Mesenchymal stem cell (in vitro differentiated cells and primary cell): ENCODE measurements at places on chromosomes 6 and 20.

GRCh38 chr6:158560836-158561320 is 987 bp downstream of the TMEM181 start:
- no peaks in the 10 kb centered on the region for H3K27me3 ChIP-seq
- H3K4me1 ChIP-seq = peaks cover 23% of the 10 kb centered on the region
- H3K36me3 ChIP-seq = no peaks in the 10 kb centered on the region
- DNase-seq = peak; percentile 50

DNA sequence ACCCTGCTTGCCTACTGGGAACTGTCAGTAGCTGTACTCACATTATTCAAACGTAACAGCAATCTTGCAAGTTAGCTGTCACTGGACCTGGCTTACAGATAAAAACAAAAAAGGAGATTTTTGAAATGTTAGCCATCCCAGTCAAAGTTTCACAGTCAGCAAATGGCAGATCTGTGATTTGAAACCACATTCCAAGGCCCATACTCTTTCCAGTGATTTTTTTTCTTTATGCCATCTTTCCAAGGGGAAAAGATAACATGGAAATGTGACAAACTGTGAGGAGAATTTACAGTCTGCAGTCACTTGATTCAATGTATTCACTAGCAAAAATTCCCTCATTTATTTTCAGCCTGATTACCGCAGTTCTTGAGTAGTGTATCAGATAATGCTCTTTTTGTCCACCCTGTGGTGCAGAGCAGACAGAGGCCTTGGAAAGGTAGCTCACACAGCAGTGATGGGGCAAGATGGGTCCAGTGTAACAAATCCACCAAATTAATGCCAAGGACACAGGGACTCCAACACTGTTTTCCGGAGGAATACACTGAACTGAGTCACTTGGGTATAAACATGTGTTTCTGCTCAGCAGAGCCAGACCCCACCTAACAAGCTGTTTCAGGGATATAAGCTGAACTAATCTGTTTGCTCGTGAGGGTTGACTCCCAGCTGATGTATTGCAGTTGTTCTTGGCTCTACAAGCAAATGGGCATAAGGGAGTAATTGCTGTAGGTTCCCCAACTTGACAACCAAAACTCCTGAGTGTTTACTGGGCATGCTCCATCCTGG is 49.9 kb upstream of the ADGRF1 start:
- H3K36me3 ChIP-seq = no peaks in the 10 kb centered on the region
- H3K27ac ChIP-seq = no peak overlapping the region
- peak; percentile 31 for DNase-seq
- H3K4me1 ChIP-seq = peaks cover 2% of the 10 kb centered on the region

DNA sequence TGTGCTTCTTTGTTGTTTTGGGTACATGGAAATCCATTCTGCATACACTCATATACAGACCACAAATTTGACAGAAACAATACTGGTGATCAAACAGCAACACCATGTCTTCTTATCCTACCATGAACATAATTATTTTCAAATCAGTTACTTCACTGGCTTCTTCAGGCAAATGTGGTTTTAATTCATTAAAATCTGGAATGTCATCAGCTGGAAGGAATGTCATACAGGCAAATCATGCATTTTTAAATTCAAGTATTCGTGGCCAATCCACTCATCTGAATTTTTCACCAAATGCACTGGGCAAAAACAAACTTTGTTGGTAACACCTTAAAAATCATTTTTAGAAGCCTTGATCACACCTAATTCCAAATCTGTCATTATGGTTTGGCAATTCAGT is 59.3 kb downstream of the KIF6 start:
- H3K27ac ChIP-seq = no peak overlapping the region
- H3K27me3 ChIP-seq = no peaks in the 10 kb centered on the region
- no peak overlapping the region for H3K4me3 ChIP-seq
- H3K36me3 ChIP-seq = no peaks in the 10 kb centered on the region
- no peak for DNase-seq

- H3K27me3 ChIP-seq = peaks cover 68% of the 10 kb centered on the region
- no peak overlapping the region for H3K27ac ChIP-seq
- no peaks in the 10 kb centered on the region for H3K36me3 ChIP-seq
- H3K4me1 ChIP-seq = peaks cover 38% of the 10 kb centered on the region
- no peak for DNase-seq
- no peak overlapping the region for H3K4me3 ChIP-seq
Measured at GRCh38 chr20:62686869-62687830, 21.5 kb upstream of the NTSR1 start.

- no peak overlapping the region for H3K27ac ChIP-seq
- H3K4me3 ChIP-seq = no peak overlapping the region
- no peak for DNase-seq
Measured at GRCh38 chr6:97703661-97704060, 420.6 kb upstream of the MMS22L start.

GRCh38 chr6:85473748-85474147 is 23.9 kb downstream of the NT5E start:
- H3K27me3 ChIP-seq = no peaks in the 10 kb centered on the region
- no peak overlapping the region for H3K4me3 ChIP-seq
- peaks cover 98% of the 10 kb centered on the region for H3K36me3 ChIP-seq
- peaks cover 9% of the 10 kb centered on the region for H3K4me1 ChIP-seq
- H3K27ac ChIP-seq = peak overlapping the region; percentile 6

DNA sequence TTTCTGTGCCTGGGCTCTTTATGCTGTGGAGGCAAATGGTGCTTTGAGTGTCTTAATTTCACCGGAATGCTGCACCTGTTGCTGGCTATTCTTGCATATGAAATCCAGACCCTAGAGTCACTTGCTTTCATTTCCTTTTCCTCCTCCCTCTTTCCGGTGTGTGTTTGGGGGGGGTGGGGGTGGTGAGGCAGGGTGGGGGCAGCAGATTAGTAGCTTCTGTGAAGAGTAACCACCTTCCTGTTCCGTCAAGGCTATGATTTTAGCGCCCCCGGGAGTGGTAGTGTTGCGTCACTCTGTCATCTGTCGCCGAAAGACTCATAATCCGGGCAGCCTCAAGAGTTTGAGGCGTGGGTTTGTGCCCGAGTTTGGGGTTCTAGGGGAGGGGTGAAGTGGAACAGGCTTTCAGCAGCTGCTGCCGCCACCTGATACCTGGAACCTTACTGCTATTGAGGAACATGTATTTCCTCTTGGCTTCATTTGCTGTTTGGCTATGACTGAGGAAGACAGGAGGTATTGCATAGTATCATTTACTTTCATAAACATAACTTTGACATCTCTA is 49.1 kb downstream of the UTRN start:
- H3K4me1 ChIP-seq = peaks cover 19% of the 10 kb centered on the region
- H3K27me3 ChIP-seq = no peaks in the 10 kb centered on the region
- no peak for DNase-seq

- H3K27me3 ChIP-seq = no peaks in the 10 kb centered on the region
- DNase-seq = no peak
Measured at GRCh38 chr6:43796903-43797890, 27.2 kb downstream of the VEGFA start.

DNA sequence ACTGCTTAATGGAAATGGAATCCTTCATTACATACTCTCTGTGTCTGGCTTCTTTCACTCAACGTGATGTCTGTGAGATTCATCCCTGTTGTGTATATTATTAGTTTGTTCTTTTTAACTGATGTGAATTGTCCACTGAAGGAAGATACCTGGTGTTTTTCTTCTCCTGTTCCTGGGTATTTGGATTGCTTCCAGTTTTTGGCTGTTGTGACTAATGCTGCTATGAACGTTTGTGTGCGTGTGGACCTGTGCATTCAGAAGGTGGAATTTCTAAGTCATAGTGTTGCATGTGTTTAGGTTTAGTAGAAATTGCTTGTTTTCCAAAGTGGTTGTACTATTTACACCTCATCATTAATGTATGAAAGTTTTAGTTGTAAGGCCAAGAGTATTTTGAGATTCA is 3.8 kb downstream of the TULP4 start:
- no peak for DNase-seq
- no peaks in the 10 kb centered on the region for H3K27me3 ChIP-seq
- H3K36me3 ChIP-seq = peaks cover 41% of the 10 kb centered on the region
- no peak overlapping the region for H3K27ac ChIP-seq
- no peak overlapping the region for H3K4me3 ChIP-seq
- no peaks in the 10 kb centered on the region for H3K4me1 ChIP-seq

- H3K4me3 ChIP-seq = no peak overlapping the region
- H3K36me3 ChIP-seq = peaks cover 34% of the 10 kb centered on the region
- peaks cover 28% of the 10 kb centered on the region for H3K4me1 ChIP-seq
- no peak overlapping the region for H3K27ac ChIP-seq
Measured at GRCh38 chr20:17940224-17940971, 28.2 kb downstream of the SNX5 start.

DNA sequence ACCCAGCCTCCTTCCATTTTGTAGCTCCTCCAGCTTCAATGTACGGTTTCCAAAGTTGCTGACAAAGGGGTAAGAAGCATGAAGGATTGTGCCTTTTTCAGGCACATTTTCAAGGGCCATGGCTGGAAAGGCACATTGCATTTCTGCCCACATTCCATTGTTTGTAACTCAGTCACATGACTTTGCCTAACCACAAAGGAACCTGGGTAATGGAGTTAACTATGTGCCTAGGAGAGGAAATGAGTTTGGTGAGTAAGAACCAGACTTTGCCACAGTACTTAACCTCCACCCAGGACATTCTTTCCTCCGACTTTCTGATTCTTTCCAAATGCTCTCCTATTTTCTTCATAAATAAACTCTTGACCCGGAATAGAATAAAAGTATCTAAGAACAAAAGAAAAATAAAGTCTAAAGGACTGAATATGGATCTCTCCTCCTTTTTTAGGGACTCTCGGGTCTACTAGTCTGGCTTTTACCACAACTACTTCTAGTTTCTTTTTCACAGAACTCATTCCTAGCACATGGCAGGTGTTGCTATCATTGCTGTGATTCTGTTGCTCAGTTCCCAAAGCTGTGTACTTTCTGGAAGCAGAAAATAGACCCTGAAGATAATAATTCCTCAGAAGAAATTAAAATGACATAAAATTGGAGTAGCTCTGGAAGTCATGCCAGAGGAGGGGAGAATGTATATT is 81.5 kb upstream of the ISM1 start:
- DNase-seq = no peak
- peaks cover 6% of the 10 kb centered on the region for H3K4me1 ChIP-seq

- no peak overlapping the region for H3K27ac ChIP-seq
- no peaks in the 10 kb centered on the region for H3K36me3 ChIP-seq
- DNase-seq = no peak
- H3K27me3 ChIP-seq = no peaks in the 10 kb centered on the region
- no peak overlapping the region for H3K4me3 ChIP-seq
Measured at GRCh38 chr20:1718604-1719384, 61.2 kb upstream of the SIRPG start.

DNA sequence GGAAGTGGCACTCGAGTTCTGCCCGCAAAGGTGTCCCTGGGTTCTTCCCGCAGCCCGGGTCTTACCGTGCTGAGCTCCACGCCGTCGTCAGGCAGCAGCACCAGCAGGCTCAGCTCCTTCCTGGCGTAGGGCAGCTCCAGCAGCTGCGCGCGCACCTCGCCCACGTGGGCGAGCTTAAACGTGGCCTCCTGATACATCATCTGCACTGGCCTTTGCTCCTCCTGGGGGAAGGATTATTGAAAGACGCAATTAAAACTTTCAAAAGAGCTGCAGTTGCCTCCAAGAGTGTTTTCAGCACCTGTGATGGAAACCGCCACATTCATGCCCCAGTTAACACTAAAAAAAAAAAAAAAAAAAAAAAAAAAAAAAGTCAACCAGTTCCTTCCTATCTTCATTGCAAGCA is 11.3 kb downstream of the SERPINB9 start:
- H3K27ac ChIP-seq = no peak overlapping the region
- no peak overlapping the region for H3K4me3 ChIP-seq
- no peaks in the 10 kb centered on the region for H3K27me3 ChIP-seq
- H3K4me1 ChIP-seq = no peaks in the 10 kb centered on the region
- peaks cover 17% of the 10 kb centered on the region for H3K36me3 ChIP-seq

- no peaks in the 10 kb centered on the region for H3K36me3 ChIP-seq
- no peak overlapping the region for H3K27ac ChIP-seq
- H3K27me3 ChIP-seq = no peaks in the 10 kb centered on the region
- no peak overlapping the region for H3K4me3 ChIP-seq
- no peak for DNase-seq
- H3K4me1 ChIP-seq = no peaks in the 10 kb centered on the region
Measured at GRCh38 chr6:89051676-89052075, 28.9 kb upstream of the PNRC1 start.

GRCh38 chr6:111978532-111979149 is 75.3 kb upstream of the CCN6 start:
- H3K4me3 ChIP-seq = no peak overlapping the region
- H3K27me3 ChIP-seq = no peaks in the 10 kb centered on the region
- DNase-seq = peak; percentile 52
- no peaks in the 10 kb centered on the region for H3K36me3 ChIP-seq

DNA sequence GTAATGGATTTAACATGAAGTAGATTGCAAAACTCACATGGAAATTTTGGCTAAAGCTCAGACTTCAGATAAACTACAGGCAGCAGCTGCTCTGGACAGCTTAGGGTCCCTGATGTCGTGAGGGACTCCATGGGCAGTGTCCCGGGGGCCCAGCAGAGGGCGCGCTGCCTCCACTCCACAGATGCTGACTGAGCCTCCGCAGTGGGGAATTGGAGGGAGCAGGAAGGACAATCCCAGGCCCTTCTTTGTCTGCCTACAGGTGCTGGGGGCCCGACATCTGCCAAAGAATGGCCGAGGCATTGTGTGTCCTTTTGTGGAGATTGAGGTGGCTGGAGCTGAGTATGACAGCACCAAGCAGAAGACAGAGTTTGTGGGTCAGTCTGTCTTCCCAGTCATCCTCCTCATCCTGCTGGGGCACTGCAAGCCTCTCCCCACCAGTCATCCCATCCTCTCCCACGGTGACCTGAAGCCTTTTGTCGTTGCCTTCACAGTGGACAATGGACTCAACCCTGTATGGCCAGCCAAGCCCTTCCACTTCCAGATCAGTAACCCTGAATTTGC is 35.9 kb downstream of the PLCG1 start:
- H3K27ac ChIP-seq = no peak overlapping the region
- peaks cover 78% of the 10 kb centered on the region for H3K36me3 ChIP-seq
- no peak overlapping the region for H3K4me3 ChIP-seq
- peak; percentile 68 for DNase-seq
- no peaks in the 10 kb centered on the region for H3K27me3 ChIP-seq
- peaks cover 24% of the 10 kb centered on the region for H3K4me1 ChIP-seq

DNA sequence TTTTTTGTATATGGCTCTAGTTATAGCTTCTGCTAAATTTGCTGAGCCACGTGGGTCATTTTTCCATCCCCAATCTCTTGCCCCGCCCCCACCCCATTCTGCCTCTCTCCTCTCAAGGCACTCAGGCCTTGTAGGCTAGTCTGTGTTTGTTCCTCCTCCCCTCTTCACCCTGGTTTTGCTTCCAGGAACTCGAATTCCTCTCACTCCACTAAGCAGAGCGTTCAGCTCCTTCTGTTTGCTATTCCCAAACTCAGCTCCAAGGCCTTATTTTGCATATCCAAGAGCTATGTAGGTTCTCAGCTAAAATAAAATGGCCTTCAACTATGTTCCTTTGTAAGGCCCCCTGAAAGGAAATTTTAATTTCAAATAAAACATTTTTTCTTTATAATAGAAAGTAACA is 1293.7 kb downstream of the EPHA7 start:
- no peaks in the 10 kb centered on the region for H3K36me3 ChIP-seq
- no peak overlapping the region for H3K27ac ChIP-seq
- no peak overlapping the region for H3K4me3 ChIP-seq
- H3K27me3 ChIP-seq = no peaks in the 10 kb centered on the region
